ENCODE measurements at places on chromosomes 6 and 20.
A peak's percentile ranks its signal among the peaks of the same experiment; 100 is the strongest.

DNA sequence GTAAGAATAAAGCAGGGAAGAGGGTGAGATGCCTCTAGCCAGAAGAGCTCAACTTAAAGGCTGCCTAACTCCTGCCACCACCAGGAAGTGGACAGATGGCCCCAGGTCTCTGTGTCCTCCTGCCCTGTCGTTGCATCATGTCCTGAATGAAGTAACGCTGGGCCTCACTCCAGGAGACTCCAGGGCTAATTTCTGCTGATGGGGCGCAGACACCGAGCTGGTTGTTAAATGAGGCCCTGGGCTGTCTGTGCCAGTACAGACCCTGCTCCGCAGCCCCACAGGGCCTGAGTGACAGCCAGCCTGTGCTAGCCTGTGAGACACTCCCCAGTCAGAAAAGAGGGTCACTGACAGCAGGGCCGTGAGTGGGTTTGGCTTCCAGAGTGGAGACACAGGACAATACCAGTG is 6.5 kb downstream of the IP6K3 start:
- DNase-seq, result no peak

GRCh38 chr20:57178582-57179111 is 87.8 kb downstream of the BMP7 start:
- DNase-seq, result no peak

GRCh38 chr20:63708301-63709148 is 686 bp downstream of the ZGPAT start:
- DNase-seq, result no peak

DNA sequence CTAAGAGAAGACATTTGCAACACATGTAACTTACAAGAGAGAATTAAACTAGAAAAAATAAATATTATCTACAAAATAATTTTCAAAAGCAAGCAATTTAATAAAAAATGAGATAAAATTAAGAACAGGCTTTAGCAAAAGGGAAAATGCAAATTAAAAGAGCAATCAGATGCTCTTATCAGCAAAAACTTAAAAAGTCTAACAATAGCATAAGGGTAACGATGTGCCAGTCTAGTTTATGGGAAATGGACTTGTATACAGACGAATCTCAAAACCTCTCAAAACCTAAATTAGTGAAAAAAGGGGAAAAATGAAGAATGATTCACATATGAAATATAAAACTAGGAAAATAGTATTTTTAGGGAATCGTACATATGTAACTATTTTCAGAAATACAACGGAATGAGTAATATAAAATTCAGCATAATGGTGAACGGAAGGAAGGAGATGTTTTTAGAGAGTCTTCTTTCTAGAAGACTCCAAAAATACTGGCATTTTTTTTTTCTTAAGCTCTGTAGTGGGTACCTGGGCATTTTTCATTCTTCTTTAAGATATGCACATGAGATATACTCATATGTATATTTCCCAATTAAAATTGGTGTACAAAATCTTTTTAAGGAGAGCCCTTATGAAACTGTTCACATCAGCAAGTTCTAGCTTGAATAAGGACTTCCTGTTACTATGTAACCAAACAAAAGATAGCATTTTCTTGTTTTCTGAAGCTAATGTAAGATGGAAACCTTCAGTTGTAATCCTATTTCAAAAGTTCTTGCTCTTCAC is 927 bp upstream of the MANEA start:
- DNase-seq, result peak; percentile 8

GRCh38 chr6:21393441-21394165 is 199.9 kb upstream of the SOX4 start:
- no peak for DNase-seq

DNA sequence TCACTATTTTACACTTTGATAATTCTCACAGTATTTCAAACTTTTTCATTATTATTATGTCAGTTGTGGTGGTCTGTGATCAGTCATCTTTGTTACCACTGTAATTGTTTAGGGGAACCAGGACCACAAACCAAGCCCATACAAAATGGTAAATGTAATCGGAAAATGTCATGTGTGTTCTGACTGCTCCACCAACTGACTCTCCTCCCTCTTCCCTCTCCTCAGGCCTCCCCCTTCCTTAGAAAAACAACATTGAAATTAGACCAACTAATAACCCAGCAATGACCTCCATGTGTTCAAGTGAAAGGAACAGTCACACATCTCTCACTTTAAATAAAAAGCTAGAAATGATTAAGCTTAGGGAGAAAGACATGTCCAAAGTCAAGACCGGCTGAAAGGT is 63.8 kb downstream of the GMDS start:
- DNase-seq, result no peak

DNA sequence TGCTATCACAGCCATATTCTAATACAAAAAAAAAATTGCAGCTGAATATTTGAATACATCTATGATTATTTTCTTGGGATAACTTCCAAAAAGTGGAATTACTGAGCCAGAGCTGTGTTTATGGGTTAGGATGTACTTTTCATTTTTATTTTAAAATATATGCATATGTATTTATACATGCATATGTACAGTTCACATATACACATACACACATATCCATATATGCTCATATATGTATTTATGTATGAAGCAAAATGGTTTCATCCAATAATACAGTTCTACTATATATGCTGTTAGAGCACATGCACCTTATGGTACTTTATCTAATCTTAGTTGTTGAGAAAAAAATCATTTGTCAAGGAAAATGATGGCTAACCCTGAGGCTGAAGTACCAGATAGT is 54.9 kb downstream of the TSHZ2 start:
- no peak for DNase-seq

- DNase-seq, result no peak
These were observed 8.6 kb downstream of the GJA1 start for GRCh38 chr6:121443971-121444541.

DNA sequence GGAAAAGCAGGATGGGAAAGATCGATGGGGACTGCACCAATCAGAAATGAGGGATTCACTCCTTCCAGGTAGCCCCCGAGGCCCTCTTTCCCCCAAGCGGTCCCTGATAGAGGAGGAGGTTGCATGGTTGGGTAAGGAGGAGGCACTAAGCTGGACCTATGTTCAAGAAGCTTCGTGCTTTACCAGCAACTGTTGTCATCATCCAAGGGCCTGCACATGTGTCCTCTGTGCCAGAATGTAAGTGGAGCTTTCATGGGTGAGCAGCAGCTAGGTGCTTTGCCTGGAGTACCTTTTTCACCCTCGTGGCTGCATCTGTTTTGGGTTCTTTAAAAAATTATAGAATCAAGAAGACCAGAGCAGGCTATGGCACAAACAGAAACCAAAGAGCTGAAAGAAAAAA is 54.0 kb downstream of the GMPR start:
- no peak for DNase-seq

GRCh38 chr20:5364136-5364821 is 47.5 kb upstream of the PROKR2 start:
- DNase-seq, result no peak

DNA sequence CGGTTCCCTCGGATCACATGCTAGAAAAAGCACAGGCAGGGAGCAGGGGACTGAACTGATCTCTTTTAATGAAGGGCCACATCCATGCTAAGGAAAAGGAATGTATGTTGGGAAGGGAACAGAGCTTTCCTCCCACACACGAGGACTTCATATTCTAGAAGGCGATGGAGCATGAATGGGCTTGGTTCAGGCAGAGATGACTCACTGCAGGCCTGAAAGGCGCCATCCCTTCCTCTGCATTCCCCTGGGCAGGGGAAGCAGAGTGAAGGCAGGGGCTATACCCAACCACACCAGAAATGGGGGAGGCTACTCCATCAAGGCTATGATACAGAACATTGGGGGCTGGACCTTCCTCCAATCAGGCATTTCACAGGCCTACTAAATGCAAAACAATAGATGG is 30.6 kb downstream of the ELMO2 start:
- DNase-seq, result no peak

DNA sequence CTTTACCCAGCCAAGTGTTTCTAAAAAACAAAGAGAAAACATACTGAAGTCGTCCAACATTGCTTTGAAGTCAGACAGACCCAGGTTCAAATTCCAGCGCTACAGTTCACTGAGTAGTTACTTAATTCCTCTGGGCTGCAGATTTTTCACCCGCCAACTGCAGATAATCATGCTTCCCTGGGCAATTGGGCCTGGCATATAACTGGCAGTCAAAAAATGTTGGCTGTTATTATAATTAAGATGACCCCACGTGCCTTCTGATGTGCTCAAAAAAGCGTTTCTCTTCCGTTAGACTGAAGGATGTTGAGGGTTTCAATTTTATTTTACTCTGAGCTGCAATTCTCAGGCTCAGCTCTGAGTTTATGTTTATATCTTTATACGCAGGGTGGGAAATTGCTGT is 156.1 kb upstream of the CITED2 start:
- no peak for DNase-seq

DNA sequence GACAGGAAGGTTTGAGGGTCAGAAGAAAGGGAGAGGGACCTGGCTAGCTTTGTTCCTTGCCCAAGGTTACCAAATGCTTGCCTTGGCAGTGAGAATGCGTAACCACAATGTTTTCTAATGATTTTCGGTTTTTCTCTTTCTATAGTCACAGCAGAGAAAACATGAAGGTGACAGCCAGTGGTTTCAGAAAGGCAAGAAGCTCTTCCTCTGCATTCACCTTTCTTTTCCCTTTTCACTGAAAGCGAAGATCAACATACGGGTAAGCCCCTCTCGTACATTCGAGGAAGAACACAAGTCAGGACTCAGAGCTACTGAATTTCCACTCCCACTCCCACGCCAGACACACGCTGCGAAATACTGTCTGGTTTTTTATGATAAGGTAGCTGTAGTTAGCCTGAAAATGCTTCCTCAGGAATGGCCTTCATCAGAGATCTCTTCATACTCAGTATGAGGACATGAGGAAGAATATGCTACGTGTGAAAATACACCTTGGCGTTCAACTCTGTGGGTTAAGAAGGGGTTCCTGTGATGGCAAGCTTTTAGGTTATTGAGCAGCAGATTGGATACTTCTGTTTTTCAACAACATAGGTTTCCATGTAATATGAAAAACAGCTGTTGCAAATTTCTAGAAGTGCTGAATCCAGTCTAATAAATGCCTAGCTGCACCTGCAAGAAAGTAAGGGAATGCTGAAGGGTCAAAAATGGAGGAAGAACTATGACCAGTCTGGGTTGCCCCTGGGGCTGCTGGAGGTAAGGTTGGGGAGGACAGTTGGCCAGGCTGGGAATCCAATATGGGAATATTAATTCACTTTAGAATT is 7.4 kb upstream of the CD83 start:
- peak; percentile 62 for DNase-seq

GRCh38 chr6:87384038-87384437 is 23.7 kb upstream of the CFAP206 start:
- no peak for DNase-seq

- no peak for DNase-seq
These were observed 33.2 kb downstream of the ANKS1A start for GRCh38 chr6:34922177-34922663.

- no peak for DNase-seq
These were observed 1.1 kb upstream of the VARS2 start for GRCh38 chr6:30912746-30913520.

DNA sequence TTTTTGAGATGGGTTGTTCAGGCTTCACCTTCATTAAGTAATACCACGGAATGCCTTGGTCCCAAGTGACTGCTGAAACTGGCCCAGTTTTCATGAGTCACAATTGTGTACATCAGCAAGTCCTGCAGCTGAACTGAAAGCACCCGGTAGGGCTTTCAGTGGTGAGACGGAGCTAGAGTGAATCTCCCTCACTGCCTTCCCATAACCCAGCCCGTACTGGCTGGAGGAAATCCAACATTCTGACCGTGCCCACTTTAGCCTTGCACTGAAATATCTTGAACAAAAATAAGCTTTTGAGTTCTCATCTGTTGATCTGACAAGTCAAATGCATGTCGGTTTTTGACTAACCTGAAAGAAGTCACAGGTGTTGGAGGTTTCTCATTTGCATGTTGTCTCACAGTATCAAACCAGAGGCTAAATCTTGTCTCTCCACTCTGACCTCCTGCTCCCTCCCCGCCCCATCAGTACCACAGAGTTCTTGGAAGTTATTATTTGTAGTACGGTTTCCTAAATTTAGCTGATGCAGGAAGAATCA is 35.9 kb downstream of the DUSP22 start:
- DNase-seq, result peak; percentile 79

GRCh38 chr6:30097902-30098768 is 14.8 kb downstream of the TRIM31 start:
- DNase-seq, result no peak

DNA sequence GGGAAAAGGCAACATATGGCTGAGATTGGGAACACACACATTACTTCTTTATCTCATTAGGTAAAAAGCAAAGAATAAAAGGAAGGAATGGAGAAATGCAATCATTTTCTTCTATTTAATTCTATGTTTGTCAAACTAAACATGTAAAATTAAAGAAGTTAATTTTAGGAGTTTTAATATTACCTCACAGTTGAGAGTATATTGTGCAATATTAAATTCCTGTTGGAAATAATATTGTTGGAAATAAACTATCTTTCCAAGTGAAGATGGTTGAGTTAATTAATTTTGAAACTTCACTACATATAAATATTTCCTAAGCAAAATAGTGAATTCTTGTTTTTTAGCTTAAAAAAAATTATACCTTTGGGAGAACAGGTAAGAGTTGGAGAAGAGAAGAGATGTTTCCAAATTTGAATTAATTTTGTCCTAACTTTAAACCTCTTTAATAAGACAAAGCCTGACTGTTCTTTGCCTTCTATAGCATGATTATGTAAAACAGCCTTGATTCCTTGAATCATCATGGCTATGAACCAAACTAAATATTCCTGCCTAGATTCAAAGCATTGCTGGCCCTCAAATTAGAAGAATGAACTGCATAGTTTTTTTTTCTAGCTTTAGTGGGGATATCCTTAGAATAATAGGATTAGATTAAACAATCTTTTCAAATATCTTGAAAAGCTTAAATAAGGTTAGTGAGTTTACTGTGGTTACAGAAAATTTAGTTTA is 1349.1 kb upstream of the ADGRB3 start:
- no peak for DNase-seq

DNA sequence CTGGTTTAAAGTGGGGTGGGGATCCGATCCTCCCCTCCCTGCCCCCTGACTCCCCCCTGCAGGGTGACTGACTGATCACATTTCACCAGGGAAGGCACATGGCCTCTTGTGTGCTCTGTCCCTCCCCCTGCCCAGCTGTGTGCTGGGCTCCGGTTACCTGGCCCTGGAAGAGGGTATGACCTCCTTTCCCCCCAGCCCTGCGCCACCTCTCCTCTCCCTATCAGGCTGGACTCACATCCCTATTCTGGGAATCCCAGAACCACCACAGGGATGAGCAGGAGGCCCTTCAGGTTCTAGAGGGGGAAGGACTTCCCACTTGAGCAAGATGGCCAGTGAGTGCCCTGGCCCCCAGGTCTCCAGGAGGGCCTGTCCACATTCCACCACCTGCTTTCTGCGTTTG is 2.1 kb upstream of the IP6K3 start:
- DNase-seq, result no peak

DNA sequence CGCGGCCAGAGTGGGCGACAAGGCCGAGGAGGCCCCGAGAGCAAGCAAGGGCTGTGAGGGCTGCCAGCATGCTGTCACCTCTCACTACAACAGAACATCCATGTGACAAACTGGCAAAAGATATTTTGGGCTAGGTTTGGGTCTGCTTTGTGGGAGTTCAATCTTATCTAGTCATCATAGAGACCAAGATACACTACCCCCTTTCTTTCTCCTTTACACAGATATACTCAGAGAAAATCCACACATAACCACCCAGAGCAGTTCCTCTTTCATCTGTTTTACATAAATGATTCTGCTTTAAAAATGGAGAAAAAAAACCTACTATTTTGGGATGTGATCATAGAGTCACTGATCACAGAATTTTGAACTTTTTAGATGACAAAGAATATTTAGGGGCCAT is 16.8 kb downstream of the SOX4 start:
- DNase-seq, result no peak

Measured in GM06990 (cell line).